Stimulated activated CD8-positive, alpha-beta memory T cell treated with anti-CD3 and anti-CD28 coated beads, Interleukin-4, amount 100 ng/mL, for 48 hours (primary cell): ENCODE measurements at places on chromosomes 6 and 20.
A peak's percentile ranks its signal among the peaks of the same experiment; 100 is the strongest.

DNA sequence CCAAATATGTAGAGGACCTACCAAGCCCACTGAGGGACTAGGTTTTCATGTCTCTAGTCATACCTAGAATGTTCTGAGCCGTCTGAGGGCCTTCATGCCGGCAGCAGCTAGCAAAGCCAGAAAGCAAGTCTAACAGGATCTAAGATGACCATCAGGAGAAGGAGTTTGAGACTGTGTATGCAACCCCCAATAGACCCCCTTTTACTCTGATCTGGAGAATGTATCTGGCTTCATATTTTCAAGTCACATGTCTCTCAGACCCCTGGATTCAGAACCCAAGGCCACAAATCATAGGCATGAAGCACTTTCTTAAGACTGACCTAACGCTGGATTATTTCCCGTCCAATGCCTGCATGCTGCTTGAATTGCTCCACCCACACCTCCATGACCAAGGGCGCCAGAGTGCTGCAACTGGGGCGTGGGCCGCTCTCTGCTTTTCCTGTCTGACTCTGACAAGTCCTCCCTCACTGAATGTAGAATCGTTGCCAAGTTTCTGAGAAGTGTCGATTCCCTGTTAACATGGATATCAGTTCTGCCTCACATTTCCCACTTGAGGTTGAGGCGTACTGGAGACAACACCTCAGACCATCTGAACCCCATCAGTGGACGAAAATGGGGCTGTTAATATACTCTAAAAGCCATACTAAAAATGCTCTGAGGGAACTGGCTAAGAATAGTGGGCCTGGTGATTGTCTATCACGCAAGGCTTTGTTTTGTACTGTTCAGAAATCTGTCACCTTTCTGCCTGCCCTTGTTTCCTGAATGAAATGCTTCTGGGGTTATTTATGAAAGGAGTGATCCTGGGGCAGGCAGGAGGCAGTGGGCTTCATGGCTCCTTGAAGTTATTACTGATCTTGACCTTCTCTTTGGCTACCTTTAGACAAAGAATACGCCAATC lies 23.9 kb upstream of the ASXL1 start:
- DNase-seq, result peak; percentile 73

DNA sequence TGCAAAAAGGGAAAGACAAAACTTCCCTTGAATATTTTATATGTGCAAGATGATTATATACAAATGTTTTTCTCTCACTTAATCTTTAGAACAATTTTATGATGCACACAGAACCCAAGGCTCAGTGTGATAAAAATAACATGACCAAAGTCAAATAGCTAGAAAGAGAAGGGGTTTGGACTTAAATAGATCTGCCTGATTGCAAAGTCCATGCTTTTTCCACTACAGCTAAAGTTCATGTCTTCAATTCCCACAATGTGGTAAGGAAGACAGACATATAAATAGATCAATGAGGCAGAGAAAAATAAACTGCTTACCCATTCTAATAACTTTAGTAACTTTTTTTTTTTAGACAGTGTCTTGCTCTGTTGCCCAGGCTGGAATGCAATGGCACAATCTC lies 143.8 kb downstream of the CDK19 start:
- DNase-seq, result no peak

DNA sequence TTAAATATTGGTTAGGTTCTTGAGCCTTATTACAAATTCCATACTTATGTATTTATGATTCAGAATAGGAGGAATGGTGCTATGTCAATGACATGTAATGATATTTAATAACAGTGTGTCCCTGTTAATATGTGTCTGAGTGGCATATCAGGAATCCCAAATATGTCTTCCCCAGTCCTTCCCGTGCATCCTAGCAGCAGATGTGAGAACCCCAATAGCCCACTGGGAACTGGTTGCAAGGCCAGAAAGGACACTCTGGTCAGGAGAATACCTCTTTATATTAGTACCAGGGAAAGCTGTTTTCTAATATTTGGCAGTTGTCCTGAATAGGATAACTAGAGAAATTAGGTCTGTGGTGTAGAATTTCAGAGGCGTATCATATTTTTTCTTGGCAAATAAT lies 159.1 kb upstream of the PDE7B start:
- DNase-seq, result no peak

- no peak for DNase-seq
Measured at GRCh38 chr6:129874837-129875236, 13.7 kb upstream of the TMEM244 start.

- no peak for DNase-seq
Measured at GRCh38 chr20:61461461-61461860, 209.4 kb downstream of the CDH4 start.

DNA sequence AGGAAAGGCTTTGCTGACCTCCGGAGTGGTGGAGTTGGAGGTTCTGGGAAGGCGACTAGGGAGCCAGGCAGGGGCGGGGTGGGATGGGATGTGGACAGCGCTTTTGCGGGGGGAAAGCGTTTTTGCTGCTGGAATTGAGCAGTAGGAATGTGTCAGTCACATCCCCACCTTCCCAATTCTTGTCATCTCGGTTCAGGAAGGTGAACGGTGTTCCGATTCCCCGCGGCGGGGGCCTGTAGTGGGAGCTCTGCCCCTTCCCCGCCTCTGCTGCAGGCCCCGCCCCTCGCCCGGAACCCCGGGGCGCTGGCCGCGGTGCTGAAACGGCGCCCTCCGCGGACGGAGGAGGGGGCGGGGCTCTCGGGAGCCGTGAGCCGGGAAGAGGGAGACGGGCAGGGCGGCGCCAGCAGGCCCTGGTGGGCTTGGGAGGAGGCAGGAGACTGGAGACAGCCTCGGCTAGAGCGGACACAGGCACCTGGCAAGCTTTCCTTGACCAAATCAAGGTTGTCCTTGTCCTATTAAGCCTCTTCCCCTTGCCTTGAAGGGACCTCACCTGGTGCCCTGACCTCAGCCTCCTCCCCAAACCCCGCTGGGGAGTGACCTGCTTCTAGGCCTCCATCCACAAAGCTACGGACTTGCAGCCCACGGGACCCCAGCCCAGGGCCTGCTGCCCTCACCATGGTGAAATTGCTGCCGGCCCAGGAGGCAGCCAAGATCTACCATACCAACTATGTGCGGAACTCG lies at the start of gene LHFPL5:
LHFPL5 (plus strand) TSS at position 357 of the 741 bp plus-strand sequence; CDS start at position 676, 319 bp downstream.
- peak; percentile 73 for DNase-seq

DNA sequence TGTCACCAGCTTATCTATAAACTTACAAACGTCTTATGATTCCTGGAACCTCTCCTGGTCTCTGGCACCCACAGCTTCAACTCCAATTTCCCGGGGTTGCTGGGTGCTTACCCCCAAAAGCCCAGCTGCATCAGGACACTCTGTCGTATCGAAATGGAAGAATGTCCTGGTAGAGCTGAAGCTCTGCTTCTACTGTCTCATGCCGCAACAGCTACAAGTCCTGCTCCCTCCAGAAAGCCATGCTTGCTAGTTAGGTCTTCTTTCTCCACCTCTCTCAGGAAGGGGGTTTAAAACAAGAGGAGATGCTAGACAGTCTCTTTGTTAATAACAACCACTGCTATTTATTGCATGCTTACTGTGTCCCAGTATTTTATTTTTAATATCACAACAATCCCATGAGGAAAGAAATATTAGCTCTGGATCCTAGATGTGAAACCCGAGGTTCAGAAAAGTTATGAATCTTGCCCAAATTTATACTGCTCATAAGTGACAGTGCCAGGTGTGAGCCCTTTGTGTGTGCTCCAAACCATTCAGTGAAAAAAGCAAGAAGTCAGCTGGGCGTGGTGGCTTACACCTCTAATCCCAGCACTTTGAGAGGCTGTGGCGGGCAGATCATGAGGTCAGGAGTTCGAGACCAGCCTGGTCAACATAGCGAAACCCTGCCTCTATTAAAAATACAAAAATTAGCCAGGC lies 82.3 kb upstream of the GCM1 start:
- no peak for DNase-seq

GRCh38 chr6:123829302-123829953 lies 25.8 kb downstream of the NKAIN2 start:
- no peak for DNase-seq

DNA sequence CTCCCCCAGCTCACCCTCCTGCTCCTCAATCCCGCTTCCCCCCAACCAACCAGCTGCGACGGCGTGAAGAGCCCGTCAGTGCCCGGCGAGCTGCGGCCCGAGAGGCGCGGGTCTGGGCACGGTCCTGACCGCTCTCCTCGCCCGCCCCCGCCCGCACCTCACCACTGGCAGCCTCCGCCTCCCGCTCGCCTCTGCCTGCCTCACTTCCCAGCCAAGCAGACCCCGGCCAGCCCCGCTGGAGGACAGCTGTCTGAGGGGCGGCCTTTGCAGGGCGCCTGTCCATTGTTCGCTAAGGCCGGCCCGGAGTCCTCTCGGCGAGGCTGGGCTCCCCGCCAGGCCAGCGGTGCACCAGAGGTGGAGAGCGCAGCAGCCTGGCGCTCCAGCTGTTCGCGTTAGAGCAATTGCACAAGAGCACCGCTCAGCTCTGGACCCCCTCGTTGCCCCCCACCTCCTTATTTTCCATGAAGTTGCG lies 1.3 kb downstream of the SOBP start:
- DNase-seq, result peak; percentile 25

DNA sequence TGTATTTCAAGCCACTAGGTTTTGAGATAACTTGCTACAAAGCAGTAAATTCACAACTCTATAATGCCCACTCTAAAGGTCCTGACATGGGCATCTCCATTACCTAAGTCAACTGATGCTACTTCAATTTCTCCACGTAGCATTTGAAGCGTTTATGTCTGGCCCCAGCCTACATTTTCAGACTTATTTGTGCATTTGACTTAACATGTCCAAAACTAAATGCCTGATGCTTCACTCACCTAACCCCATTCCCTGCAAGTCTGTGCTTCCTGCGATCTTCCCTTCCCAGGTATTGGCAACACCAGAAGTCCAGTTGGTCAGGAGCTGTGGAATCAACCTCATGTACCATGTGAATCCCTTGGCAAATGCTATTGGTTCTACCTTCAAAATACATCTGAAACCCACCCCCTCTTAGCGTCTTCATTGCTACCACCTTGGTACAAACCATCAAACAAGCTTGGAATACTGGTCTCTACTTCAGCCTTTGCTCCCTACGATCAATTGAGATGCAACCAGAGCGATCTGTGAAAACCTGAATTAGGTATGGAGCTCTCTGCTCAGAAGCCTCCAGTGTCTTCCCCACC lies 12.8 kb upstream of the ZNFX1 start:
- DNase-seq, result no peak

- DNase-seq, result no peak
Measured at GRCh38 chr6:49462071-49462470, 982 bp downstream of the MMUT start.

DNA sequence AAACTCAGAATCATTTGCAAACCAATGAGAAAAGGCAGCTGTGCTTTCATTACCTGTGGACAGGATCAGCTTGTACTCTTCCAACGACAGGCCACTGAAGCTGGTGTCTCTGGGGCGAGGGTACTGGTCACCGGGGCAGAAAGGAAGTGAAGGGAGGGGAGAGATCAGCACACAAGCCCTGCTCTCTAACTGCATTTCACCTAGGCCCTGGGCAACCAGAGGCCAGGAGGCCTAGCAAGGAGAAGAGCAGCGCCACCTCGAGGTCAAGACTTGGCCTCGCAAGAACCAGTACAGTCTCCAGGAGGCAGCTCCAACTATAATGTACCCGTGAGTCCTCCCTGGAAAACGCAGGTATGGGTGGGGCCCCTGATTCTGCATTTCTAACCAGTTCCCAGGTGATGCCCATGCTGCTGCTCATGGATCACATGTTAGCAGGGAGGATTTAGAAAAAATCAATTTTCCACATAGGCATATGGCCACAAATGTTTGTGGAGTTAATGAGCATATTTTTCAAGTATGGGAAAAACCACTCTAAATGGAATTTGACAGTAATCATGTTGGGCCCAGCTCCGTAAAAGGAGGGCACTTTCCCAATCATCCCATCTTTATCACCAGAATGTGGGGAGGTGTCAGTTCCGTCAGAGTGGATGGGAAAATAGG lies 11.0 kb downstream of the UQCC2 start:
- DNase-seq, result peak; percentile 82

- DNase-seq, result no peak
Measured at GRCh38 chr6:98118397-98119045, 715.9 kb upstream of the POU3F2 start.

DNA sequence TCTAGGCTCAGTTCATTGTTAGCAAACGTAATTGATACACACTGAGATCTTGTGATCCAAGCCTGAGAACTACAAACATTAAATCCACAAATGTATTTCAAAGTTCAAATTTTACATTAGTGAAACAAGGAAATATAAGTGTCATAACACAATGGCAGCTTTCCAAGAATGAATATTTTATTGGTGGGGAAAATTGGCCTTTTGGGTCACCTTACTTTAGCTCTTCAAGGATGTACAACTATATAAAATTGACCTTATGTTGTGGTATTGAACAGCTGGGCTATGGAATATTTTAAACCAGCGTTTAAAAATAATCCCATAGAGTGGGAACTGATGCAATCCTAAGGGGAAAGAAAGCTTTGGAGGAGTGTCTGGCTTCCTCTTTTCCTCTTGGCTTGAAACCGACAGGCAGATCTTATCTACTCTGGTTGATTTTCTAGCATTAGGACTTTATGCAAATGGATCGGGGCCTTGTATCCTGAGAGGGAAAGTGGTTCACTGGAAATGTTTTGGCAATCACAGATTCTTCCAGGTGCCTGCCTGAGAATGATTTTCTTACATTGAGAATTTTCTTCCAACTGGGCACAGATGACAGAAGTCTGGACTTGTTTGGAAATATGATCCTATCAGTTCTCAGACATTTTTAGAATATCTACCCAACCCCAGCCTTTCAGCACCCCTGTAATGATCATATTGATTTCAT lies 184.8 kb upstream of the ECI2 start:
- no peak for DNase-seq

DNA sequence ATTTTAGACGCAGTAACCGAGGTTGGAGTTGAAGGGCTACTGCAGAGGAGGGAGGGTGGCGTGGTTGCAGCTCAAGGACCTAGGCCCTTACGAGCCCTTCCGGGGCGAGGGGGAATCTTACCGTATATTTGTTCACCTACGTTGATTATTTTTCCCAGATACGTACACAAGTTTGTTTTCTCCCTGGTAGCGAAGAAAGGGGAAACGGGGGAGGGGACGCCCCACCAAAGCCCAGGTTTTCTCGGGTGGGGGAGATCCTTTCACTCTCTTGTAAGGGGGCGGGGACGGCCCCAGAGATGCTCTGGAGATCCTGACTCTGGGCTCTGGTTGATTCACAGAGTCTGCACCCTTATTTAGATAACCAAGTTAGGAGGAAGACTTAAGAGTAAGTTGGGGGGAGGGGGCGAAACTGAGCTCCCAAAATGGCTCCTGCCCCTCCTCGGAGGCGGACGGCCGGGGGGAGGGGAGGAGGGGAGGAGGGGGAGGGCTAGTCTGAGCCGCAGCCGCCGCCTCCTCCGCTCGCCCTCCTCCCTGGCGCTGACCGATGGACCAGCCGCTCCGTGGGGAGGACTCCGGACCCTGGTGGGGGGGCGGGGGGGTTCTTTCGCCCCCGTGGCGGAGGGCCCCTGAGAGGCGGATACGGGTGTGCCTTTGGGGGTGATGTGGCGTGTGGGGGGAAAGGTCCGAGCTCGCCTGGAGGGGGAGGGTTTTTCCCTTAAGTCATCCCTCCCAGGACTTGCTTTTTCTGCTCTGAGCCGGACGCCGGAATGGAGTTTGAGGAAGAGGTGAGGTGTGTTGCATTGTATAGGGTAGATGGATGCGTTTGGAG lies 2.2 kb downstream of the BRD2 start:
- peak; percentile 87 for DNase-seq
